ENCODE measurements at places on chromosomes 2 and 18. TPM values are rescaled to one million over a fixed set of nuclear protein-coding genes. Genes with fewer than 3 reads are reported as not detected.

GRCh38 chr2:190979906-190980629 lies 33.9 kb downstream of the STAT1 start:
- DNase-seq = peak; percentile 88

Gene FAM161A
- total RNA-seq = 1.5 TPM

DNA sequence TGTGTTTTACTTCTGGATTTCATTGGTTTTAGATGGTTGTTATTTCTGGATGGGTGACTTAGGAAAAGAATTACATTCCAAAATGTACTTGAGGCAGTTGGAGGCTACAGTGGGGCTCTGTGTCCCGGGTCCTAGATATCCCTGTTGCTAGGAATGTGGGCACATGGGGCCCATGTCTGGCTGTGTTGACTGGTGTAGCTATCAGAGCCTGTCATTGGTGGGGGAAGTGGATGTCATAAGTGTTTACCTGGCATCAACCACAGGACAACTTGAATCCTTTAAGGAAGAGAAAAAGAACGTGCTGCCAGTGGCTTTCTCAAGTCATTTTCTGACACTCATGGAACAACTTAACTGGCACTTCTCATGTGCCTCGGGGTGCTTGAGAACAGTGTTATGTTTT lies 30.4 kb downstream of the IL18R1 start:
- no peak for DNase-seq

Gene MYO1B
- total RNA-seq = 18.6 TPM

DNA sequence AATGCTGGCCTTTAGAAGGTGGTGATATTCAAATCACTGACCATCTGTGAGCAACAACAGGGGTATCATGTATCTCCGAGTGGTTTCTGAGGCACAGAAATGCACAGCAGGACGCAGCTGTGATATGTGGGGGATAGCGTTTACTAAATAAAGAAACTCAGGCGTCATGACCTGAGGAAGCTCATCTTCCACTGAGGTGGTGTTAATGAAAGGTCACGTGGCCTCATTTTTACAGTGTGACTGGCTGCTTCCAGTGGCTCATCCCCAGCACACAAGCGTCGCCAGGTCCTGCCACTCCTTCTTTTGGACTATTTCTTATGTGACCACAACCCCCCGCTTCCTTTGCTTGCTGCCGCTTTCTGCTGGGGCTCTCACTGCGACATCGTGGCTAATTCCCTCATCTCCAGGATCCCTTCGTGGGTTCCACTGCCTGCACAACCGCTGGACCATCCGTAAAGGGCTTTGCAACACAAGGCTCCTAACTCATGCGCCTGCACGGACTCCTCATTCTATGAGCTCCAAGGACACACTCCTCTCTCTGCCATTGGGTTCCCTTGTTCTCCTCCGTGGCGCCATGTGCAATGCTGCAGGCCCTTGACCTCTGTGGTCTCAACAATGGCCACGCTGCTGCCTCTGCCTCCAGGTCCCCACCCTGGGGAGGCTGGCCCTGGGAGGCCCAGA lies 109.3 kb downstream of the MBP start:
- DNase-seq = no peak

DNA sequence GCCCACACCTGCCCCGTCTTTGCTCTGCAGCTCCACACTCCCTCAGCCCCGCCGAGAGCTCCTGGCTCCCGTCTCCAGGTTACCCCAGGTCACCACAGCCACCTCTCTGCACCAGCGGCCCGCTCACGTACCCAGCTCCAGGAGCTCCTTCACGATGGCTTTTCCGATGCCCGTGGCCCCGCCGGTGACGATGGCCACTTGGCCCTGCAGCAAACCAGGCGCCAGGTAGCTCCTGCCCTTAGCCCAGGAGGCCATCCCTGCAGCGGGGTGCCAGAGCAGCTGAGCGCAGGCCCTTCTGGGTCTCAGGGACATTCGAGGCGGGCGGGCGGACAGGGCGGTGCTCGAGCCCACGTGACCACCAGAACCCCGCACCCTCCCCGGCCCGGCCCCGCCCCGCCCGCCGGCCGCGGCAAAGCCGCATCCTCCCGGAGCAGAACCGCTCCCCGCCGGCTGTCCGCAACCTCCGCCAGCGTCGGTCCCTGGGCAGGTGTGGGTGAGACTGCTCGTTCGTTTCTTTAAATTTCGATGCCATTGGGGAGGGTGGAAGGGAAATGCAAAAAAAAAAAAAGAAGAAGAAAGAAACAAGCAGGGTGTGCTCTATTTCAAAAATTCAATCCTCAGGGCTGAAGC lies at the start of the genes PECR and TMEM169:
TSS of gene PECR (minus strand) at position 323 of the 630 bp plus-strand sequence. CDS start at position 255, 68 bp downstream.
TSS of gene TMEM169 (plus strand) at position 433 of the 630 bp plus-strand sequence. CDS start 14,045 bp downstream, outside the sequence.
- DNase-seq = peak; percentile 87

GRCh38 chr2:28407976-28408690 lies 15.5 kb downstream of the FOSL2 start:
- DNase-seq = no peak

DNA sequence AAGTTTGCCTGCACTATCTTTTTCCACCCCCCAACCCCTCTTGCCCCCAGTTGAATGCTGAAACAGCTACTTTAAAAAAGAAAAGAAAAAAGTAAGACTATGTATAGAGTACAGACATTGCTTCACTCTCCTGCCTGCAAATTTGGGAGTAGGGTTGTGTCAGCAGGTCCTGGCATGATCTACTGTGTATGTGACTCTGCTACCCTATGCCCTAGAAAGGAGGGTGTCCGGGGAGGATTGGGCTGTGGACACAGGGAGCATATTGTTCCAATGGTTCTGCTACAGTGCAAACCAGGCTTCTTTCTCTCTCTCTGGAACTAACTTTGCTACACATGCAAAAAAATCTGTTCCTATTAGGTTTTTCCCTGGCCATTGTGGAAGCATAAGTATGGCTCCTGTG lies 9.9 kb upstream of the ZEB2 start:
- DNase-seq = no peak

Gene DCC
- total RNA-seq = not detected

DNA sequence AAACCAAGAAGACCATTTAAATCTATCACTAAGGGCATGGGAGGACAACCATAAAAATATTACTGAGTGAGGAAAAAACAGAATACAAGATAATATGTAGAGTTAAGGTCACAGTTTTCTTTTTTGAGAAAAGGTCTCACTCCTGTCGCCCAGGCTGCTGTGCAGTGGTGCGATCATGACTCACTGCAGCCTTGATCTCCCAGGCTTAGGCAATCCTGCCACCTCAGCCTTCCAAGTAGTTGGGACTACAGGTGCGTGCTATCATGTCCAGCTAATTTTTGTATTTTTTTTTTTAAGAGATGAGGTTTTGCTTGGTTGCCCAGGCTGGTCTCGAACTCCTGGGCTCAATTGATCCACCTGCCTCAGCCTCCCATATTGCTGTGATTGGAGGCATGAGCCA lies 24.0 kb downstream of the POLR1A start:
- no peak for DNase-seq

GRCh38 chr2:40488927-40489677 lies 37.2 kb upstream of the SLC8A1 start:
- DNase-seq = no peak

Gene CCDC102B
- 7.4 TPM for total RNA-seq

GRCh38 chr2:175251425-175252041 lies 70.0 kb upstream of the ATP5MC3 start:
- DNase-seq = no peak

Gene SLC23A3
- 0.47 TPM for total RNA-seq

Gene NCKAP1
- 104 TPM for total RNA-seq

Gene TNFAIP6
- 5.1 TPM for total RNA-seq

Gene MFSD2B
- 0.39 TPM for total RNA-seq

DNA sequence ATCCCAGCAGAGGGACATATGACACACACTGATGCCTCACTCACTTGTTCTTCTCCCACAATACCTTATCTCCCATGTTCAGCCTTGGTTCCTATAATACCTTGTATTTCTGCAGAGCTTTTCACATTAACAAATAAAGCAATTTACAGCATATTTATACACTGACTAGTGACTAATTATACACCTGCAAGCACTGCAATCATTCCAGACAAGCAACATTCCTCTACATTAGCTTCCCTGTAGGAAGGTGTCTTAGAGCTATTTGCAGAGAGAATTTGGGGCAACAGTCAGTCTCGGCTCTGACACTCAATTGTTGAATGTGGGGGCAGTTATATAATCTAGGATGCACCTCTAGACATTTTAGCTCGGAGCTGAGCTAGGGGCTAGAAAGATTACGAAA lies 9.5 kb upstream of the INSIG2 start:
- DNase-seq = no peak

DNA sequence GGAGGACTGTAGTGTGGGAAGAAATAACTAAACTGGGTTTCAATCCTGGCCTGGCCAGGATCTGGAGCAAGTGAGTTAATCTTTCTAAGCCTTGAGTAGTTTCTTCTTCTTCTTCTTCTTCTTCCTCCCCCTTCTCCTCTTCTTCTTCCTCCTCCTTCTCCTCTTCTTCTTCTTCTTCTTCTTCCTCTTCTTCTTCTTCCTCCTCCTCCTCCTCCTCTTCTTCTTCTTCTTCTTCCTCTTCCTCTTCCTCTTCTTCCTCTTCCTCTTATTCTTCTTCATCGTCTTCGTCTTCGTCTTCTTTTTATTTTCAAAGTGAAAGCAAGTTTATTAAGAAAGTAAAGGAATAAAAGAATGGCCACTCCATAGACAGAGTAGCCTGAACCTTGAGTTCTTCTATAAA lies 6.5 kb upstream of the IL1RN start:
- DNase-seq = no peak

- DNase-seq = no peak
Measured at GRCh38 chr18:54647176-54647575, 56.1 kb downstream of the DYNAP start.

DNA sequence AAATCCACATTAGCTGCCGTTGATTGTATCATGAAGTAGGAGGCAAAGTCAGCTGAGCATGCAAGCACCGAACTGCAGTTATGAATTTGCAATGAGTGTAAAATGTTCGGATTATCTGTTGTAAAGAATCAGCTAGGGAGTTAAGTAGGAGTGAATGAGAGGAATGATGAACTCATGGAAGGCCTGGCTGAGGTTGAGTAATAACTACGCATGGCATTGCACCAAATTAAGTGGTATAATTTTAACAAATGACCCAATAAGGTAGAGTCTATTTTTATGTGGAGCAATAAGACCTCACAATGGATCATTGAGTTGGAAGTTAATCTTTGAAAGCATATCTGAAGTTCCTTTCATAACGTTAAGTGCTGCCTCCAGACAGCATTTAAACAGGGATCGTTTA lies 288.2 kb upstream of the CHST9 start:
- no peak for DNase-seq

Gene BZW1
- total RNA-seq = 104 TPM

DNA sequence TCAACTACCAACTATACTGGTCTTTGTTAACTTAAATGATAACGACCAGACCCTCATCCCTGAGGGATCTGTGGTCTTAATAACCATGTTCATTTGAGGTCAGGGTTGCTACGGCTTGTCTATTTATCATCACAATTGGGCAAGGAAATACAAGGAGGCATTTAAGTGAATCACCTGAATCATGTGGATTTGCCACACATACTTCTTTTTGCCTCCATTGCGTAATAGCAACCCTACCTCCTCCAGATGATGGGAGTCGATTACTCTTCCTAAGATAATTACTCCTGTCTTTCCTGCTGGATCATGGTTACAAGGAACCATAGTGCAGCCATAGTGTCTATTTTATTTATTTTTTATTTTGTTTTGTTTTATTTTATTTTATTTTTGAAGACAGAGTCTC lies 42.2 kb downstream of the TAF4B start:
- DNase-seq = no peak

Gene DNAH6
- total RNA-seq = 0.38 TPM

DNA sequence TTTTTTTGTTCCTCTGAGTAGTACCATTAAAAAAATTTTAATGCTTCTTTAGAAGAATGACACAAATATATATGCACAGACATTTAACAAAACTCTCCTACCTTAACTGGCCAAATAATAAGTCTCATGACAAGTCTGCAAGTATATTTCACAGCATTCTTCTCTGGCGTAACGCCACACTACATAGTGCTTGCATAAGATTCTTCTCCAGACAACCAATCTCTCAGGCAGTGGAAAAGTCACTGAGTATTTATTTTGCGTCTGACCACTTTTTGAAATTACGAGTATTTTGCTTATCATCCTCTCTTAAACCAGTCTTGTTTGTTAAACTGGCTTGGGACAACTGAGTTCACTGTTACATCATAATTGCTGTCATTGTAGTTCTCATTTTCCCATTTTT lies 749.2 kb downstream of the ADCYAP1 start:
- DNase-seq = no peak

DNA sequence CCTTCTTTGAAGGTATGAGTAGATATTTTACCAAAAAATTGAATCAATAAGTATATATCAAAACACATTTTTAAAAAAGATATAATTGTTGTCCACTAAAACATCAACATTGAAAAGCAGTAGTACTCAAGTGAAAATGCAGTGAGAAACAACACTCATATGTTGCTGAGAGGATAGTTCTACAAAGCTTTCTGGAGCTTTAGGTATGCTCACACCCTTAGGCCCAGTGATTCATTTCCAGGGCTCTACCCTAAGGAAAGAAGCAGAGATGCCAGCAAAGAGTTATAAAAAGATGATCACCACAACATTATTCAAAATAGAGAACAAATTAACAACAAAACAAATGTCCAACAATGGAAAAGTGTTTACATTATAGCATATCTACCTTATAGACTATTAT lies 197.3 kb upstream of the CCDC150 start:
- DNase-seq = no peak

- DNase-seq = no peak
Measured at GRCh38 chr18:35549564-35549963, 32.0 kb upstream of the GALNT1 start.

DNA sequence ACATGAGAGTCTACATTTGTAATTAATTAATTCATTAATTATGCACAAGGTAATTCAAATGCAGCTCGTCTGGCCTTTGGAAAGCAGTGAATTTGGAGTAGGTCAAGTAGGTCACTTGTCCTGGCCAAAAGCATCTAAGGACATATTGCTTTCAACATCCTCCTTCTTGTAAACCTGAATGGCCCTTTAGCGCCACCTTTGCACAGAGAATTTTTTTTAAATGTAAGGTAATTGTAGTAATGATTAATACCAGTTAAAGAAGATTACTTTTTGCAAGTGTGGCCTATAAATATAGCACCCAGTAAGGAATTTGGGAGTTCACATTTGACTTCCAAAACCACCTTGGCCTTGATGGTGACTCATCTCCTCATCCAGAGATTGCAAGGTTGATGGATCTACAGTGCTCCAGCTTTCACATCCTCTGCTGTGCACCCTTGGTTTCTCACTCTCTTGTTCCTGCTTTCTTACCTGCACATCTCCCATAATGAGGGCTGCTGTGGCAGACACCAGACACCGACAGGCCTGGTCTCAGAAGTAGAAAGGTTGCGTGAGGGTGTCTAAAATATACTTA lies 481.7 kb downstream of the TGIF1 start:
- DNase-seq = no peak

DNA sequence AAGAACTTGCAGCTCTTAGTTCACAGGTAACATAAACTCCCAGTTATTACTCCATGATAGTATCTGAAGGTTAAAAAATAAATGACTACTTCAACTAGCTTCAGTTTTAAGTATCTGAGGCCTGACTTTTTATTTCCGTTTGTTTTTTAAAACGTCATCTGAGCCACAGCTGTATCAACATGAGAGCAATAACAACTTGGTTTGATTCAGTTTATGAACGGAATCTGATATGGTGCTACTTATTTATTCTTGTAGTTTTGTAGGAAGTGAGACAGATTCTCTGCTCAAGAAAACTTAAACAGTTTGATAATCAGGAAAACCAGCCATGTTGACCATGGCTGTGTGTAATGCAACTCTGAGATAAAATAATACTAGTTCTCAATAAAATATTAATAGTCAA lies 34.9 kb downstream of the NAB1 start:
- DNase-seq = no peak

Gene ANO7
- total RNA-seq = 1.2 TPM

Measured in left cardiac atrium (tissue), 4 donors.